ENCODE measurements at places on chromosomes 12 and 14. TPM values are rescaled to one million over a fixed set of nuclear protein-coding genes. Genes with fewer than 3 reads are reported as not detected.

Gene CHPT1
- 44.8 TPM for total RNA-seq

Gene LRP1-AS
- total RNA-seq, result not detected

Gene KRT73
- not detected for total RNA-seq

Gene E2F7
- 3.1 TPM for total RNA-seq

All from articular chondrocyte of knee joint (primary cell).